C1 segment of cervical spinal cord (tissue), 14 donors: ENCODE measurements at places on chromosomes 12 and 14.

DNA sequence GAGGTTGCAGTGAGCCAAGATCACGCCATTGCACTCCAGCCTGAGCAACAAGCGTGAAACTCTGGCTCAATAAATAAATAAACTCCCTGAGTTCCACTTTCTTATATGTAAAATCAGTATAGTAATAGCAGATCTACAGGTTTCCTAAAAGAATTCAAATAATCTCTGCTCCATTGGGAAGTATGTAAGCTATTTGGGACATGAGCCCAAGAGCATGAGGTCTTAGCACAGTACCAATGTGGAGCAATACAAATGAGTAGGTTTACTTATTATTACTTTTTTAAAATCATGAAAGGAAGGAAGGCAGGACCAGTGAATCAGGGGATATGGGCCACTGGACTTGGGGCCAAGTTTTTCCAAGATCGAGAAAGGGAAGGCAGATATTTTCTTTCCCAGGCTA, 216.9 kb upstream of the DIO2 start:
- no peak for DNase-seq

- DNase-seq = no peak
Measured at GRCh38 chr14:83461521-83461920, 1927.9 kb upstream of the SEL1L start.

GRCh38 chr12:65605019-65605418, 219.3 kb upstream of the HMGA2 start:
- DNase-seq = no peak

GRCh38 chr12:118541071-118541470, 164.7 kb downstream of the SUDS3 start:
- DNase-seq = no peak

DNA sequence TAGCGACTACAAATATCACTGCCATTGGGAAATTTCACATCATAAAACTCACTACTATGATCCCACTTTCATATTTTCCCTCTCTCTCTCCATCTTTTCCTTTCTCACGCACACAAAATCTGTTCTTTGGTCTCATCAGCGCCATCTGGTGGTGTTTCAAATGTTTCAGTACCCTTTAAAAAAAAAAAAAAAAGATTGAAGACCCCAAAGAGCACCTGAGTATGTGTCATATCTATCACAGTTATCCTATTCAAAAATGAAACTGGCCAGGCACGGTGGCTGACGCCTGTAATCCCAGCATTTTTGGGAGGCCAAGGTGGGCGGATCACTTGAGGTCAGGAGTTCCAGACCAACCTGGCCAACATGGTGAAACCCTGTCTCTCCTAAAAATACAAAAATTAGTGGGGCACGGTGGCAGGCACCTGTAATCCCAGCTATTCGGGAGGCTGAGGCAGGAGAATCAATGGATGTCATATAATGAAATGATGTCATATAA, 72.4 kb downstream of the TTC9 start:
- no peak for DNase-seq

DNA sequence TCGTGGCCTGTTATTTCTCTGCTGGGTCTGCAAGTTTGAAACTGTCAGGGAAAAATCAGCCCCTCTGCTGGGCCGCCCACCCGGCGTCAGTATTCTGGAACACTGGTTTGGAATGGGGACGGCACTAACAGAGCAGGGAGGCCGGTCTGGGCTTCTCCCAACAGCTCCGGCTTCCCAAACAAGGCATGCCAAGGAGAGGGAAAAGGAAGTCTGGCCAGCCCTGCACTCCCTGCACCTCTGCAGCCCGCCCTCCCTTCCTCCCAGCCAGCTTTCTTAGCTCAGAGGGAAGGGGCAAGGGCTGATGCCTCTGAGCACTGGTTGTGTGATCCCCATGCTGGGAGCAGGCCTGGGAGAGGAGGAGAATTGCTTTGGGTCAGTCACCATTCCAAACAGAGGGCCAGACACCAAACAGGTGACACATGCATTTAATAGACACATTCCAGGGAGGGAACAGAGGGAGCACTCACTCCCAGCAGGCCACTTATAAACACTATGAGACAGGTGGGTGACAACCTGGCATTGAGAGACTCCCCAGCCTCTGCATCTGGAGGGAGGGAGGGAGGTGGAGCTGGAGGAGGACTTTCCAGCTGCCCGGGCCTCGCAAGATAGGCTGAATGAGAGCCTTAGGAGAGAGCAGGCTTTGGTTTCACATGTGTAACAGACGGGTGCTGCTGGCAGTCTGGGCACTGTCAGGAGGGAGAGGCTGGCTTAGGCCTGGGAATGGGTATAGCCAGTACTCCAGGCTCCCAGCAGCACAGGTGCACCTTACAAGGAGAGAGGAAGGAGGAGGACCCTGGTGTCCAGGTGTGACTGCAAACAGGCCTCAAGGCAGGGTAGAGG, 10.3 kb downstream of the KRT75 start:
- no peak for DNase-seq

DNA sequence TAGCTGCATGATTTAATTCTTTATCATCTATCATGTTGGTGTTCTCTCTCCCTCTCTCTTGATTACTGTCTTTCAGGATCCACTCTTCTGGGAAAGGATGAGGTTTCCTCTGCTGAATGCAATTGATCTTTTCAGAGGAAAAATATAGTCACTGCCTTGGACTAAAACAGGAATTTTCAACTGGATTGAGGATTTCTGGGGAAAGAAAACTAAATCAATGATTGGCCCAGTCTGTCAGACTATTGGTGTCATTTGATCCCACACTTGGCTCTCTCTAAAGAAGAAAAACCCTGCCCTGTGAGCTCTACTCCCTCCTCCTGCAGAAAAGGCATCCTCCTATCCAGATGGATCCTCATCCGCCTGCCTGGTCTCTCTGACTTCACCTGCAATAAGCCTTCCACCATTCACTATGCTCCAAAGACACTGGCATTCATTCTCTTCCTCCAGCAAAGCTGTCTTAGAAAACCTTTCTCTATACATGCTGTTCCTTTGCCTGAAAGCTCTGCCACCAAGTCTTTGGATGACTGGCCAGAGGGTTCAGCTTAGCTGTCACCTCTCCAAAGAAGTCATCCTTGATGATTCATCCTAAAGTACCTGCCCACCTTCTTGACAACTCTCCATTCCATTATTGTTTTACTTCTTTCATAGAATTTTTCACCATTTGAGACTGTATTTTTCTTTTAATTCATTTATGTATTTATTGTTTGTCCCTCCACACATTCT, 127.7 kb upstream of the CAND1 start:
- DNase-seq = no peak

- no peak for DNase-seq
Measured at GRCh38 chr14:37196604-37197420, 925 bp upstream of the MIPOL1 start.

DNA sequence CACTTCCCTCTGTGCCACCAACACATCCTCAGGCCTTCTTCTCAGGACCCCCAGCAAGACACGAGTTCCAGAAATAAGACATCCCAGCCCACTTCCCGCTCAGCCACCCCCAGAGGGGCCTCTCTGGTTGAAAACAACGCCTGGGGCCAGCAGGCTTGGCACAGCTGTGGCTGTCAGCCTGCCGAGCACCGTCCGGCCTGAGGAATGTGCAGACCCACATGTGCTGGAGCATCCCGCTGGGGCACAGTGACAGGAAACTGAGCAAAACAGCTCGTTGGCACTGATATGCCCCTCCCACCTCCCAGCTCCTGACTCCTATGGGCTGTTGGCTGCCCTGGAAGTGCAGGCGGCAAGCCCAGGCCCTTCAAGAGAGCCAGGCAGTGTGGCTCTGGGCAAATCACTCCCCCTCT, 1.4 kb downstream of the SYNE3 start:
- DNase-seq = peak; percentile 76
